ENCODE measurements at places on chromosomes 5 and 9.

GRCh38 chr9:128244837-128245231, 31.0 kb downstream of the GOLGA2 start:
- DNase-seq: peak; percentile 95

DNA sequence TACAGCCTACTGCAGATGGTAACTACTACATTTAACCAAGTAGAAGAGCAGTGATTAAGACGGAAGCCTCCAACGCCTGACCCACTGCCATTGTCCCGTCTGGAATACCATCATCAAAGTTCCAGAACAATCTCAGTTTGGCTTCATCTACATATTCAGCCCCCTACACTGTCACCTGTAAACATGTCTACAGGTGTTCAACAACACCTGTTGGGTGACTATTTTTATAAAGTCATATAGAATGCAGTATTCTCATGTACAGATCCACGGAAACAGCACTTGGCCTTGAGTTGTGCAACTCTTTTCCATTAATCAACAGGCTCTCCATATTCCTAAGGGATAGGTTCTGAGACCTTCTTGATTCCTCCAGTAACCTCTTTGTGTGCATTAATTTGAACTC, 53.3 kb upstream of the AGXT2 start:
- DNase-seq: no peak

GRCh38 chr9:35110327-35110761, 5.3 kb downstream of the ATOSB start:
- DNase-seq: peak; percentile 79

- peak; percentile 25 for DNase-seq
These were observed 828.4 kb downstream of the TLR4 start for GRCh38 chr9:118532592-118532991.

DNA sequence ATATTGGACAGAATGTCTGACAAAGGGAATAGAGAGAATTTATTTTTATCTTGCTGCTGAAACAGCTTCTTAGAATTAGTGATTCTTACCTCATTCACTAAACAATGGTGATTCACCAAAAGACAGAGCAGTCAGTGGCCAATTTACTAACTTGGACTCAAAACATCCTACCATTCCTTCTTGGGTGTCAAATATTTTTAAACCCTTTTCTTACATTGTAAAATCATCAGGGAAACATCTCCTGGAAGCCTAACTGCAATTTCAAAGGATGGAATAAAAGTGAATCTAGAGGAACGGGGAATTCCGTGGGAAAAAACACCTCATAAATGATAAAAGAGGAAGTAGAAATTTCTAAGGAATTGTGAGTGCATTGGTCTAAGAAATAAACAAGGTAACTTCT, 97.7 kb downstream of the LHFPL2 start:
- peak; percentile 80 for DNase-seq

Measured in GM23248 (cell line).